Glomerular endothelial cell (primary cell): ENCODE measurements at places on chromosomes 7 and 10.

GRCh38 chr7:43697690-43698089 lies 31.6 kb downstream of the COA1 start:
- no peak for DNase-seq

DNA sequence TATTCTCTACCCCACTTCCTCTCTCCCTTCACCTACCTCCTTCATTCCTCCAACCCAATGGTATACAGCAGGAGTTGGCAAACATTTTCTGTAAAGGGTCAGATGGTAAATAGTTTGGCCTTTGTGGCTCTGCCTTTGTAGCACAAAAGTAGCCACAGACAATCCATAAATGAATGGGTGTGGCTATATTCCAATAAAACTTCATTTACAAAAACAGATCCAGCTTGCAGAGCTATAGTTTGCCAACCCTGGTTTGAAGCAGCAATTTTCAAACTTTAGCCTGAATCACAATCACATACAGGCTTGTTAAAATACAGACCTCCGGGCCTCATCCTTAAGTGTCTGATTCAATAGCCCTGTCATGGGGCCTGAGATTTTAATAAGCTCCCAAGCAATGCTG lies 110.5 kb downstream of the CPEB3 start:
- DNase-seq = no peak

GRCh38 chr7:103469095-103469948 lies 23.3 kb upstream of the SLC26A5 start:
- DNase-seq = no peak

GRCh38 chr7:45962861-45963260 lies 41.8 kb upstream of the IGFBP3 start:
- DNase-seq = no peak

DNA sequence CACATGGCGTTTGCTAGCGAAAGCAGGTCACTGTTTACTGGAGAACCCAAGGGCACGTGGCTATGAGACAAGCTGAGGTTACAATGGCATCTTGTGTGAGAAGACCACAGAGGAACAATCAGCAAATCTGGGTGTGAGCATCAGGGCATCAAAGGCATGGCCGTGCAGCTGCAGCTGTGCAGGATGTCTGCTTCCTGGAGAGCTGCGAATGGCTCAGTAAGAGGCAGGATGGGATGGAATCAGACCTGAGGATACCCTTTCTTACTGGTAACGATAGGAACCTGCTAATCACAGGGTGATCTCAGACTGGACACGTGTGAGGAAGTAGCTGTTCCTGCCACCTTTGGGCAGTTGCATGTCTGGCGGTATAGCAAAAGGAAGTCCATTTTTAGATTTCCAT lies 119.5 kb downstream of the RNF216 start:
- DNase-seq = peak; percentile 90

- no peak for DNase-seq
Observed at GRCh38 chr10:45147000-45147399, 146.3 kb downstream of the ZNF22 start.

GRCh38 chr10:11236234-11236633 lies 218.6 kb downstream of the CELF2 start:
- DNase-seq = no peak

DNA sequence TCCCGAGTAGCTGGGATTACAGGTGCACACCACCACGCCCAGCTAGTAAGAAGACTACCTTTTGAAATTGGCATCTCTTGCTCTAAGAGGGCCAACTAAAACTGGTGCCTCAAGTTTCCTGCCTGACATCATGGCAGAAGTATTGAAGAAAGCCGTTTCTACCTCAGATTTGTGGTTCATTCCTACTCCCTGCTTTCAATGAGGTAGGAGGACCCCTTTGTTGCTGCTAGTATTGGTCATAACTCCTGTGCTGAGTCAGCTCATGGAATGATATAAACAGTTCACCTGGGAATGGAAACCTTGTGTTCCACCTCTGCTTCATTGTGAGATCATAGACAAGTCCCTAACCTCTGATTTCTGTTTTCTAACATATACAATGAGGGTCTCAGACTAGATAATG lies 82.8 kb downstream of the CDK6 start:
- DNase-seq = no peak

DNA sequence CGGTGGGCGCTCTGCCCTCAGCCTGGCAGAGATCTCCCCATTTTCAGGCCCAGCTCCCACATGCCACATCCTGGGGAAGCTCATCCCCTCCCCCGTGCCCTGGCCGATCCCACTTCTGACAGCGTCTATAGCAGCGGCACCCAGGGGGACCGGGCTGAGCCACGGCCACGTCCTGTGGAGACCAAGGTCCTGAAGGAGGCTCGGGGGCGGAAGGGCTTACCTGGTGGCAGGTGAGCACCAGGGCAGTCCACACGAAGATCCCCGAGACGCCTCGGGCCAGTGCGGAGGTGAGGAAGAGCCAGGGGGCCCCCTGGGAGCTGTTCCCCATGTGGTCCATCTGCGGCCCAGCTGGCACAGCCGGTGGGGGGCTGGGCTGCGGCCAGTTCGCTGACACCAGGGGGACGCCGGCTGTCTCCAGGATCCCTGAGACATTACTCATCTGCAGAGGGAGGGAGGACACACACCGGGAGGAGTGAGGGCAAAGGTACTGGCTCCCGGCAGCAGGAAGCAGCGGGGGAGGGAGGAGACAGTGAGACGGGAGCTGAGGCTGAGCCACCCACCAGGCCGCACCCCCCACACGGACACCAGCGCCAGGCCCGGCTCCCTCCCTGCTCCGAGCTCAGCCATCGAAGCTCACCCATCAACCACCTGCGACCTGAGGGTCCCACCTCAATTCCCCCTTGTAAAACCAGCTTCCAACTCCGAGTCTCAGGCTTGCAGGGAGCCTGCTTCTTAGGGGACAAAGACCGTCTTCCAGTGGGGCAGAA lies 776 bp downstream of the TMEM184A start:
- DNase-seq = no peak

DNA sequence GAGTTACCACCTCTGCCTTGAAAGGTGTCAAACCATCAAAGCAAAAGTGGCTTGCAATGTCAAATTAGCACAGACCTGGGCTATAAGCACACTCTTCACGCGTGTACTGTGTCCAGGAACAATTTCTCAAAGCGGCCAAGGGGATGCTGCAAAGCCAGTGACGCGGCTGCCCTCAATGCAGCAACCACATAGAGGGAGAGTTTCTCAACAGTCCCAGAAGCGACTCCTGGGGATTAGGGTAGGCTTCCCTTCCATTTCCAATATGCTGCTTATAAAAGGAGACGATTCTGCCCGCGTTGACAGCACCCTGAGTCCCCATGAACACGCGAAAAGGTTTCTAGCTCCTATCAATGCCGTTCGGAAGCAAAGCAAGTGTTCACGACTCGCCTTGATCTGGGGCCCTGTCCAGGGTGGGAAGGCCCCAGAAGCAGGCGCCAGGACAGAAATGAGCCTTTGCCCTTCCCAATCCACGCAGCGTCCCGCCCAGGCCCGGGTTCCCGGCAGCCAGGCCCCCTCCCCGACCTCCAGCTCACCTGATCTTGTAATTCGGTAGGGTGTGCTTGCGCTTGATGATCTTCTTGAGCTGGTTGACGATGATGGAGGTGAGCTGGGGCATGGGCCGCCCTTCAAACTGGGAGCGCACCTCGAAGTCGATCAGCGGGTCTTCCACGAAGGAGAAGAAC lies 1.3 kb downstream of the PDZD8 start:
- DNase-seq = no peak

DNA sequence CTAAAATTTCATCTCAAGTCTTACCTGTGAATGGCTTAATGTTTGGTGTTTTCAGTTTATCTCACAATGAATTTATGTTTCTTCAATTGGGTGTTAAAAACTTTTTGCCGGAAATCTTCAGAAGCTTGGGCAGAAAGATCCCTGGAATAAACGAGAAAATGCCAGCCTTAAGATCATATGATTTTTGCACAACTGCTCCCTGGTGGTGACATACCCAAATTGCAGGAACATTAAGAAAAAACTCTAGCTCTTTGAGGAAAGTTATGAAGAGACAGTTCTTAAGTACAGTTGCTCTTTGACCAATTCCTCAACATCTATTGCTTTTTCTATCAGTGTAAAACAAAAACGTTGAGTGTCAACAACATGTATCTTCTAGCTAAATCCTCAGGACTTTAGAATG lies 48.2 kb upstream of the CREB5 start:
- DNase-seq = no peak

- DNase-seq = no peak
Observed at GRCh38 chr7:132760244-132760623, 184.0 kb upstream of the PLXNA4 start.

DNA sequence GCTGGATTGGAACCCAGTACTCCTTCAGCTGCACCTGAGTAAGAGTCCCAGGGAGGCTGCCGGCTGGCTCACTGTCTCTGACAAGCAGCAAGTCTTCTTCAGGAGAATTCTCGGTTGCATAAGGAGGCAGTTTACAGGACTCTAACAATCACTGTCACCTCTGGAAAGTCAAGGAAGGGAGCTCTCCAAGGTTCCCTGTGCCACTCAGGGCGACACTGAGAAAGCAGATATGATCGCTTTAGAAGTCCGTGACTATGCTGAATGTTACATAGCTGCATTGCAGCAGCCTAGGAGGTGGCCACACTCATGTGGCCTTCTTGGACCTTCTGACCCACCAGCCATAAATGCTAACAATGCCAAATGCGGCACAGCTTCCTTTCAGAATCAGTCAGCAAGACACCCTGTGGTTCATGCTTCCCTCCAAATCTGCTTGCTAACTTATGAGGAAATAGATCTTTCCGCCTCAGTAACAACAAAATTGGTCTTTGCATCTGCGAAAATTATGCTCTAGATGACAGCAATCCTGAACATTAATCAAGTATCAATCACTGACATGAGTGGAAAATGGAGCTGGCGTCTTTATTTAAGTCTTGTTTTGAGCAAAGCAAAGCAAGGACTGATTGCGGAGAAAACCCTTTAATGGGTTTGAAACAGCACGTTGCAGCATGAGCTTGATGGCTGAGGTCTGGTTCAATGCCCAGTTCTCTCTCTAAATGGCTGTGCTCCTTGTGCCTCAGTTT lies 132.9 kb downstream of the ATXN7L1 start:
- no peak for DNase-seq

DNA sequence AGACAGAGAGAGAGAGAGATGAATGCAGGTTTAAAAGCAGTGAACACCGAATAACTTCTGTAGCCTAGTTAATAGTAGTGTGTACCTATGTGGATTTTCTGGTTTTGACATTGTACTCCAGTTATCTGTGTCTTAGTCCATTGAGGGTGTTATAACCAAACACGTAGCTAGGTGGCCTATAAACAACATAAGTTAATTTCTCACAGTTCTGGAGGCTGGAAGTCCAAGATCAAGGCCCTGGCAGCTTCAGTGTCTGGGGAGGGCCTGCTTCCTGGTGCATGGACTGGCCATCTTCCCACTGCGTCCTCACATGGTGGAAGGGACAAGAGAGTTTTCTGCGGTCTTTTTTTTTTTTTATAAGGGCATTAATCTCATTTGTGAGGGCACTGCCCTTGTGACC lies 23.5 kb downstream of the AOC1 start:
- no peak for DNase-seq

DNA sequence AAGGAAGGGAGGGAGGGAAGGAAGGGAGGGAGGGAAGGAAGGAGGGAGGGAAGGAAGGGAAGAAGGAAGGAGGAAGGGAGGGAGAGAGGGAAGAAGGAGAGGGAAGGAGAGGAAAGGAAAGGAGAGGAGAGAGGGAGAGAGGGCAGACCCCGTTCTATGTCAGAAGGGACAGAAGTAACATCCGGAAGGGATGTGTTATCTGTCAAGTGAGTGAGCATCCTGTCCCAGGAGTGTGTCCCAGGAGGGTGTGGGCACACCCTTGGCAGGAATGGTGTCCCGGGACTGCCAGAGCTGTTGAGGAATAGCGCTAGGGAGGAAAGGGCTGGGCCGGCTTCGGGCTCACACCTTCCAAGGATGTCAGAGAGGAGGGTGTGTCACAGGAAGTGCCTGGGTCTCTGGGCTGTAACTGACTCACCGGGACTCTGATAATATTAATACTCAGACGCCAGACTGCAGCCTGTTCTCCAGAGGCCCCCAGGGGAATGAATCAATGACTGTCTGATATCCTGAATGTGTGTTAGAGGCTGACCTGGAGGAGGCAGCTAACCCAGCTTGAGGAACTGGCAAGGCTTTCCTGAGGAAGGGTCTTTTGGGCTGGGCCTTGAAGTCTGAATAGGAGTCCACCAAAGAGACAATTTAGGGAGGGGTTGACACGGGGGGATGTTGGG lies 125.6 kb upstream of the TNRC18 start:
- DNase-seq = no peak

GRCh38 chr10:21720090-21720489 lies 186.1 kb downstream of the MLLT10 start:
- DNase-seq = no peak

DNA sequence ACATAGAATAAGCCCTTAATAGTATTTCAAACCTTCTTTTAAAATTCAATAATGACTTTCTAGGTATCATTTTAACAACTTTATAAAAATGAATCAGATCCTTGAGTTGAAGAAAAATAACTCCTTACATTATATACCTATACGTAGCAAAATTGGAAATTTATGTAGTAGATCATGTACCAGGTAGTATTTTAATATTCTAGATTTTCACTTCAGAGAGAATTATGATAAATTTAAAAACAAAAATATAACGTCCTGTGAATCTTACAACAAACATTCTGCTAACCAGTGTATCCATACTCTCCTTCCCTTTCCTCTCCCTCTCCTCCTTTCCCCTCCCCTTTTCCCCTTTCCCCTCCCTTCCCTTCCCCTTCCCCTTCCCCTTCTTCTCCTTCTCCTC lies 6.1 kb upstream of the RAB11FIP2 start:
- no peak for DNase-seq

DNA sequence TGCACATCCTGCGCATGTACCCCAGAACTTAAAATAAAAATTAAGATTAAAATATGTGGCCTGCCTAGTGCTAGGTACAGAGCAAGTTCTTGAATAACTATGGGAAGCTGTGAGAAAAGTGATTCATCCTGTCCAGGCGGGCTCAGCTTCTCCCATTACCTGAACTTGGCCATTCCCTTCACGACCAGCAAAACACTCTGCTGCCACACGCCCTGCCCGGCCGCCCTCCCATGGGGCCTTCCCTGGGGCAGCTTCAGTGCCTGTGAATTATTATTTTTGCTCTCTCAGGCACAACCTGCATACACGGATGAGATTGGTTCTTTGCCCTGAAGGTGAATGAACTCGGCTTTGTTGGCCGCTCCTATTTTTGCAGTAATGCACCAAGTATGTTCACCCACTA lies 209.2 kb upstream of the SHH start:
- DNase-seq = no peak

DNA sequence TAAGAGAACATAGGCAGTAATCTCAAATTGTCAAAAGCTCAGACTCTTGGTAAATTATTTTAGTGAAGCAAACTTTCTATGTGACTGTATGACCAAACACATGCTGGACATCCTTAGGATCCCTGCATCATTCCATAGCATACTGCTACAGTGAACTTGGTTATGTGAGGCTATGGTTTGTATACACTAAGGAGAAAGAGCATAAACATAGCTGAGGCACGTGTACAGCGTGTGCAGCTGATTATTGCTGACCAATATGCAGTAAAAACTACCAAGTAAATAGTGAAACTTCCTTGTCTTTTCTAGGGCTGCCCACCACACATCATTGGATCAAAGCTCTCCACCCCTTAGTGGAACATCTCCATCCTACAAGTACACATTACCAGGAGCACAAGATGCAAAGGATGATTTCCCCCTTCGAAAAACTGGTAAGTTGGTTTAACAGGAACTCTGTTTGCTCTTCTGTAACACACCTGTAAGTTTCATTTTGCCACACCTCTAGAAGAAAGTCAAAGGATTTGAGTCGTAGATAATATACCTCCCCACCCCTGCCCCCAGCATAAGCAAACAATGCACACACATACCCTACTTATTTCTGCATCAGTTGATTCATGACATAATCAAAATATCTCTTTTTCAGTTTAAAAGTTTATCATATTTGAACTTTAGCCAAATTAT lies 98.2 kb downstream of the HDAC9 start:
- DNase-seq = no peak

GRCh38 chr7:20745702-20746101 lies 41.0 kb downstream of the SP8 start:
- no peak for DNase-seq
